T-helper 9 cell (primary cell): ENCODE measurements at places on chromosomes 2 and 18.

GRCh38 chr2:160715428-160715827 lies 221.8 kb upstream of the RBMS1 start:
- no peak for DNase-seq

DNA sequence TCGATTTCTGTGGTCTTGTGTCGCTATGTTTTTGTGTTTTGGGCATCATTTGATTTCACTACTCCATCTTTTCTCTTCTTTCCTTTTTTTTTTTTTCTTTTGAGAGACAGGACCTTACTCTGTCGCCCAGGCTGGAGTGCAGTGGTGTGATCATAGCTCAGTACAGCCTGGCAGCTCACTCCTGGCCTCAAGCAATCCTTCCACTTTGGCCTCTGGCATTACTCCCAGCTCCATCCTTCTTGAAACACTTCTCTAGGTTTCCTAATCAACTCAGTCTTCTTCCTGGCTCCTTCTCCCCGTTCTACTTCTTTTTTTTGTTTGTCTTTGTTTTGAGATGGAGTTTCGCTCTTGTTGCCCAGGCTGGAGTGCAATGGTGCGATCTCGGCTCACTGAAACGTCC lies 26.5 kb downstream of the TCF23 start:
- DNase-seq: no peak

DNA sequence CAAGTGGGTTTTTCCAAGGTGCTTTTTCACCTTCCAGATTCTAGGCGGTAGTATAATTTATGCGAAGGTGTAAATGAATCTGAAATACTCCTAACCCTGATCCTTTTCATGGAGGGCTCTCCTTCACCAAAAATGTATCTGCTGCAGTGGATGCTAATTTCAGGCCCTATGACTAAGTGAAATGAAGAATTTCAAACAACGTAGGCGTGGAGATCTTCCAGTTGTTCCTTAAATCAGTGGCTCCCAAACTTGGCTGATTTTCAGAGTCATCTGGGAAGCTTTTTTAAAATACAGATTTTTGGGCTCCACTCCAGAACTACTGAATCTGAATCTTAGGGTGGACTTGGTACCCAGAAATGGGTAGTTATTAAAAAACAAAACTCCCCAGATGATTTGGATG lies 5.5 kb downstream of the GCKR start:
- no peak for DNase-seq

DNA sequence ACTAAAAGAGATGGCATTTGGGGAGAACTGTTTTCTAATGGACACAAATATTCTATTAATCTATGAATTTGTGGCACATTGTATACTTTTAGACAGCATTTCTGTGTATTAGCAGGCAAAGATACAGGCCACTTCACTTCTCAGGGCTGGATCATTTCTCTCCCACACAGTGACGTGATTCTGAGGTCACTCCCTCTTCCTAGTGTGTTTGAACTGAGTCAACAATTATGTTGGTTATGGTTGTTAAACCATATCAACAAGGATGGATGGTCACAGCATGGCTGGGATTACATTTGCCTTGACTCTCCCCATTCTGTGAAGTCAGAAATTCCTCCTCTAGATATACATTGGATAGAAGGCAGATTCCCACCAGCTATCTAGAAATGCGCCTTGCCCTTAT lies 11.6 kb downstream of the NOSTRIN start:
- DNase-seq: no peak

- DNase-seq: no peak
These were observed 21.2 kb downstream of the STAMBP start for GRCh38 chr2:73850009-73850408.

DNA sequence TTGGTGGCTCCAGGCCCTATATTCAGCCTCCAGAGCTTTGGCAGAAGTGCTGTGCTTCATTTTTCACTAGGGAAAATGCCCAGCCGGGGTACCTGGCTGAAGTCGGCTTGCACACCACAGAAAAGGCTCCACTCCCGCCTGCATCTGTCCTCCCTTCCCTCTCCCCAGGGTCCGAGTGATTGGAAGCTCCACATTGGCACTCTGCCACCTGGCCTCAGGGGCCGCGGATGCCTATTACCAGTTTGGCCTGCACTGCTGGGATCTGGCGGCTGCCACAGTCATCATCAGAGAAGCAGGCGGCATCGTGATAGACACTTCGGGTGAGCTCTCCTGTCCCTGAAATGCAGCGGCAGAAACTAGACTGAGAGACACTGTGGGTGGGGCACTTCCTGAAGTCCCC lies 47.4 kb downstream of the IMPA2 start:
- DNase-seq: no peak

- DNase-seq: no peak
These were observed 106.4 kb downstream of the GATA6 start for GRCh38 chr18:22275706-22276333.

GRCh38 chr2:49404108-49404507 lies 249.8 kb upstream of the FSHR start:
- DNase-seq: no peak

DNA sequence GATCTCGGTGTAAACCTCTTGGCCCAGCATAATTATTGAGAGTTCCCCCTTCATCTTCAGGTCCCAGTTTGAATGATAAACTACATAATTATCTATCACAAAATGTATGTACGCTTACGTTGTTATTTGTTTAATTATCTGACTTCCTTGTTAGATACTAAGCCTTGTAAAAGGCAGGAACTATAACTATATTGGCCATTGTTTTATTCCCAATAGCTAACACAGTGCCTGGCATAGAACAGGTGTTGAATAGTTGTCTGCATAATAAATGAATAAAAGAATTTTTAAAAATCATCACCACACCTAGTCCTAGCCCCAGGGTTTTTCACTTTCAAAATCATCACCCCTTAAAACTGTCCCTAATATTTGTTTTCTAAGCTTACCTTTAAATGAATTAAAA lies 207.9 kb downstream of the MREG start:
- no peak for DNase-seq

- DNase-seq: no peak
These were observed 27.1 kb downstream of the KIAA2012 start for GRCh38 chr2:202100176-202100575.

- DNase-seq: no peak
These were observed 19.1 kb downstream of the PROKR1 start for GRCh38 chr2:68662466-68662865.

- no peak for DNase-seq
These were observed 52.4 kb downstream of the PMS1 start for GRCh38 chr2:189836644-189837043.
